Activated CD4-positive, alpha-beta T cell treated with anti-CD3 and anti-CD28 coated beads, Interleukin-2, amount 50 U/mL, for 16 hours (primary cell): ENCODE measurements at places on chromosomes 4 and X.
A peak's percentile ranks its signal among the peaks of the same experiment; 100 is the strongest.

GRCh38 chr4:70315928-70316327 is 18.9 kb upstream of the CABS1 start:
- no peak for DNase-seq

GRCh38 chrX:39677978-39678791 is 419.6 kb downstream of the BCOR start:
- DNase-seq, result no peak

GRCh38 chrX:129957241-129958082 is 25.0 kb upstream of the BCORL1 start:
- DNase-seq, result peak; percentile 65

- DNase-seq, result no peak
These were observed 288.4 kb downstream of the BCOR start for GRCh38 chrX:39809331-39809730.

DNA sequence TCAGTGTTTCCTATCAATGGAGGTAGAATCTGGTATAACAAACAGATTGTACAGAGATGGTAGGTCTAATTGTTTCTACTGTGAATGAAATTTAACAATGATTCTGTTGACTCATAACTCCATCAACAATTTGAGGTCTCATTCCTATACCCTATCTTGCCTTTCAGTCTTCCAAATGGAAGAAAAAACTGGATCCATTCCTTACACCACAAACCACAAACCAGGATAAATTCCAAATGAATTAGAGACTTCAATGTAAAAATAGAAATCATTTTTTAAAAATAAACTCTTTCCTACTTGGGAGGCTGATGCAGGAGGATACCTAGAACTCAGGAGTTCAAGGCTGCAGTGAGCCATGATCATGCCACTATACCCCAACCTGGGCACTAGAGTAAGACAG is 114.4 kb upstream of the WDR44 start:
- DNase-seq, result no peak

- DNase-seq, result peak; percentile 41
These were observed 151.3 kb upstream of the TTC29 start for GRCh38 chr4:147096667-147097604.

- no peak for DNase-seq
These were observed 101.1 kb downstream of the PHOX2B start for GRCh38 chr4:41647383-41647782.

DNA sequence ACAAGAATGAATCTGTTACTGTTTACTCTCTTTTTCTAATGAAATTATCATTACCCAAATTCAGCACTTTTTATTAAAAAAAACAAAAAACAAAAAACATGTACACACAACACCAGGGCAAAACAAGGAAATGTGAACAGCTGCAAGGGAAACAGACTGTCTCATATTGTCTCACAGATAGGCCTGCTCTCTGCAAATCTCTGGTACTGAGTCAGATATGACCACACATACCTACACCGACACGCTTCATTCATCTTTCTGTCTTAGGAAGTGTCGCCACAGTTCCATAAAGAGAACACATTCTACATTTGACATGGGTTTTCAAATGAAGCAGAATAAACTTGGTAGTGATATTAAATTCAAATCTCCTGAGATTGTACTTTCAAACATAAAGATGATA is 92.2 kb upstream of the GPR34 start:
- DNase-seq, result peak; percentile 60

- DNase-seq, result no peak
These were observed 28.8 kb upstream of the TRPC3 start for GRCh38 chr4:121980643-121981042.

DNA sequence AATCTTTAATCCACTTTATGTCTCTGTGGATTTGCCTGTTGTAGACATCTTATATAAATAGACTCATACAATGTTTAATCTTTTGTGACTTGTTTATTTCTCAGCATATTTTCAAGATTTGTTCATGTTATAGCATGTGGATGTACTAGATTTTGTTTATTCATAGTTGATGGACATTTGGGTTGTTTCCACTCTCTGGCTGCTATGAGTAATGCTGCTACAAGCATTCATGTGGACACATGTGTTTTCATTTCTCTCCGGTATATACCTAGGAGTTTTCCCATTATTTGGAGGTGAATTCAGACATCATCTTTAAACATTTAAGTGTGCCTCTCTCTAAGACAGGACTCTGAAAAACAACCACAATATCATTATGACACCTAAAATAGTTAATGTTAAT is 2.3 kb downstream of the IKBKG start:
- no peak for DNase-seq

DNA sequence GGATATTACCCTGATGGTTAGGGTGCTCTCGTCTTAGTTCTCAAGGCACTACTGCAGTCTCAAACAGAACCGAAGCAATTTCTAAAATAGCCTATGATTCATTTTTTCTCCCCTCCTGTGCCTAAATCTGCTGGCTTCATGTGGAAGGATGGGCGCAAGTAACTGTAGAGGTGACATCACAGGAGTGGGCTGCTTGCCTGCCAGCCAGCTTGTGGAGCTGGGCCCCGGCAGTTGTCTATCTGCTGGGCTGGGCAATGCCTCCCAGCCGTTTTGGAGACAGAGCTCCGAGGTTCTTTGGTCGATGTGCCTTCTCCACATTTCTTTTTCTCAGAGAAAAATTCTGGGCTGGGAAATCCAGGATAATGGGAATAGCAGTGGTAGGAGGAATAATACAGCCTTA is 34.3 kb upstream of the CITED1 start:
- no peak for DNase-seq

GRCh38 chr4:180926277-180926676 is 1316.9 kb upstream of the TENM3 start:
- DNase-seq, result no peak

- no peak for DNase-seq
These were observed 60.9 kb upstream of the IBSP start for GRCh38 chr4:87738483-87738882.

GRCh38 chr4:36142504-36142903 is 101.8 kb downstream of the ARAP2 start:
- no peak for DNase-seq

DNA sequence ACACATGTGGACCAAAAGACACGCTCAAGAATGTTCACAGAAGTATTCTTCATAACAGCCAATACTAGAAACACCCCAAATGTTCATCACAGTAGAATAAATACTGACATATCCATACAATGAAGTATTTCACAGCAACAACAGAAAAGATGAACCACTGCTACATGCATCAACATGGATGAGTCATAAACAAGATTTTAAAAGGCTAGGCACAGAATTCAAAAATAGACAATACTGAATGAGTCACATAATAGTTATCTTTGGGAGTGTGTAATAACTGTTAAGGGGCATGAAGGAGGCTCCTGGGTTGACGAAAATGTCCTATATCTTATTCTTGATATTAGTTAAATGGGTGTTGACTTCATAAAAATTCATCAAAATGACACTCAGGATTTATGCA is 43.5 kb downstream of the CLOCK start:
- peak; percentile 12 for DNase-seq

DNA sequence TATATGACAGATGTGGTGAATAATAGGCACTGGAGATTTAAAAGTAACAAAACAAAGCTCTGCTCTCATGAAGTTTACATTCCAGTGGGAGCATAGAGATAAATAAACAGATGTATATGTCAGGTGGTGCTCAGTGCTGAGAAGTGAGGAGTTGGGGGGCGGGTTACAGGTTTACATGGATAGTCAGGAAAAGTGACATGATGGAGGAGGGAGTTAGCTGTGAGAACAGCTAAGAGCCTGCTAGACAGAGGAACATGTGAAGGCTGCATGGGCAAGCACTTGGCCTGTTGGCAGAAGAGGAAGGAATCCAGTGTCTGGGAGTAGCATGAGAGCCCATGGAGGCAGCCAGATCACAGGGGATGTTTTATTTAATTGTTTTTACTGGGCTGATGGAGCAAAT is 10.2 kb upstream of the TMEM156 start:
- DNase-seq, result no peak

DNA sequence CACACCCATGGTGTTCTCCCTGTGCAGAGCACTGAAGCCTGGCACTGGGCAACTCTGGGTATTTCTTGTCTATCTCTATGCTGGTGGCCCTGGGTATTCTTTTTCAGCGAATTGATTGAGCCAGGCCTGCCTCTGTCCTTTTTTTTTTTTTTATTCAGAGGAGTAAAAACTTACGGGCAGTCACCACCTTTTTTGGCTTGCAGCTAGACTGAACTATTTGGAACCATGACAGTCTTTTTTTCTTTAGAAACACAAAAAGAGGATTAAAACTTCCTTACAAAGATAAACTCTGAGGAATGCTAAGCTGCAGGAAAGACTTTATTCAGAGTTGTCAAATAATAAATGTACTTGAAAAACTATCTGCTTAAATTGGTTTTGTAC is 119.2 kb upstream of the STIM2 start:
- DNase-seq, result no peak

- DNase-seq, result no peak
These were observed 446.7 kb upstream of the TENM3 start for GRCh38 chr4:181796502-181796901.

- DNase-seq, result no peak
These were observed 13.4 kb upstream of the ETDC start for GRCh38 chrX:135295944-135296305.

DNA sequence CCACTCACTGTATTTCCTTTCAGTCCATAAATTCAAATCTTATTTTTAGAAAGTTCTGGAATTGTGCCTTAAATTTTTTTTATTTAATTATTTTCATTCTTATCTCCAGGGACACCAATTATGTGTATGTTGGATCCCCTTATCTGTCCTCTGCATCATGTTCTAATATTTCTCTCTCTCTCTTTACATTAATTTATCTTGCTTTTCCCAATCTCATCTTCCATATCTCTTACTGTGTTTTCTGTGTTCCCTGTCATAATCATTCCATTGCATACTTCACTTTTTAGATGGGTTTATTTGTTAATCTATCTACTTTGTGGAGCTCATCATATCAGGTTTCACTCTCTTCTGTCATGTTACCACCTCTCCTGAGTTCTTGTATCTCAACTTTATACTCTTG is 37.4 kb downstream of the PPP2R2C start:
- DNase-seq, result no peak

- DNase-seq, result no peak
These were observed 590.9 kb upstream of the GNPDA2 start for GRCh38 chr4:45317276-45317675.

DNA sequence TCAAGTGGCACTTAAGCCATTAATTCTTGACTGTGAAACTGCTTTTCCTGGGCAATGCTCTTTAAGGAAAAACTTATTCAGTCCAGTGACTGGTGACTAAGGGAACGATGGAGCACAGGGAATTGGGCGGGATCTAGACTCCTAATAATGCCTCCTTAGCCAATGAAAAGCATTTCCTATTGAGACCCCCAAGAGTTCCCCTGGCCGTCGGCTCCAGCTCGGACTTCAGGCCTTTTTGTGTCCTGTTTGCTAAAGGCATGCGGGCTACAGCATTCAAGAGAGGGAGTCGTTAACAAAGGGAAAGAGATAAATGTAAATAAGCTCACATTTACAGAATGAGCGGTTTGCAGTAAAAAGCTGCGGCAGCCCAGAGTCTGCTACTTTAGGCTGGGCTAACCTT is at the start of gene LPAR4:
LPAR4 (plus strand) TSS at position 232 of the 400 bp plus-strand sequence. CDS start 7,150 bp downstream, outside the sequence.
- no peak for DNase-seq
